ENCODE measurements at places on chromosomes 6 and 20.

DNA sequence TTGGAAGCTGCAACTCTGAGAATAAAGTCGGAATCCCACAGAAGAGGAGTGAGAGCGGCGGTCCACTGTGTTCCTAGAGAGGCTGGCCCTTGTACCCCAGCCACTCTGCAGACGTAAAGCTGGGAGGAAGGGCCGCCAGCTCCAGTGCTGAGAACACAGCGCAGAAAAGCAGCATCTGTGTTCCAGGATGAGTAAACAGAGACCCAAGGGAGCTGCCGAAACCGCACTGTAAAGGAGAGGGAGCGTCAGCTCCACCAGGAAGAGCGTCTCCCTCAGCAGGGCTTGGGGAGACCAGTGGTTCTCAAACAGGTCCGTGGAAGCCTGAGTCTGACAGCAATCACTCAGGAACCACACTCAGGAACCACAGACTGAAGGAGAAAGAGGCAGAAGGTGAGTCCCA lies 134.0 kb downstream of the WDR27 start:
- no peak for DNase-seq

GRCh38 chr20:23161968-23162696 lies 76.0 kb upstream of the CD93 start:
- no peak for DNase-seq

DNA sequence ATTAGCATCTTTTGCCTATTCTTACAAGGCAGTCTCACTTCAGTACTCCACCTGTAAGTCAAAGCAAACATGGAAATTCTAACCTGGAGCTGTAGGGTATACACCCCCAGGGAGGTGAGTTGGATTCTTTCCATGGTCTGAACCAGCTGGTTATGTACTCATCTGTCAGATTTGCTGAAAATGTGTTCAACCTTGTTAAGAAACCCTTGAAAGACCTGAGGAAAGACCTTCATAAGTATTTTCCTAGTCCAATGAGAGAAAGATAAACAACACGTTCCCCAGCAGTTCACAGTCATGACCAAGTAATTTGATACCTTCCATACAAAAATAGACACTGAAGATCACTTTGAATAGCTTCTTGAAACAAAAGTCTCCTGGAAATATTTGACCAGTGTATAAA lies 42.5 kb downstream of the ID4 start:
- DNase-seq, result no peak

DNA sequence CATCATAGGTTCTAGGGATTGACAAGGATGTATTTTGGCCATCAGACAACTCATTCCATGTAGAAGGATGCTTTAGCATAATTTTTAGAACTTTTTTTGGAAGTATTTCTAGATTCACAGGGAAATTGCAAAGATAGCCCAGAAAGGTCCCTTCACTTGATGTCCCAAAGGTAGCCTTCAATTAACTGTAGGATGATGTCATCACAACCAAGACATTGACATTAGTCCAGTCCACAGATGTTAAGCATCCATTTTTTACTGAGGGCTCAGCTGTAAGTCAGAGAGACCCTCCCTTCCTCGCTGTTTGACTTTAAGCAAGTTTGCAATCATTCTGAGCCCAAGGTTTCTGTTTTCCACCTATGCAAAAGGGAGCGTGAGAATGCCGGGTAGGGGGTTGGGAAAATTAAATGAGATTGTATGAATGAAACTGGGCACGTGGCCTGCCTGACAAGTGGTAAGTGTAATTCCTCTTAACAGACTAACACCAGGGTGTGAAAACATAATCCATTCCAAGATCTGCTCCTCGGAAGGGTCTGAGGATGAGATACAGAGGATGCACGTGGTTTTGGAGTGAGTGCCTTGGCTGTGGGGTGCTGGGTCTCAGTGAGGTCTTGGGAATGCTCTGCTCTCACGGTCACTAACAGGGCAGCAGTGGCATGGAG lies 126.8 kb downstream of the CDH4 start:
- DNase-seq, result no peak

GRCh38 chr6:69790629-69791028 lies 6.2 kb downstream of the LMBRD1 start:
- no peak for DNase-seq

- no peak for DNase-seq
Measured at GRCh38 chr6:124984668-124985338, 22.6 kb downstream of the RNF217 start.

DNA sequence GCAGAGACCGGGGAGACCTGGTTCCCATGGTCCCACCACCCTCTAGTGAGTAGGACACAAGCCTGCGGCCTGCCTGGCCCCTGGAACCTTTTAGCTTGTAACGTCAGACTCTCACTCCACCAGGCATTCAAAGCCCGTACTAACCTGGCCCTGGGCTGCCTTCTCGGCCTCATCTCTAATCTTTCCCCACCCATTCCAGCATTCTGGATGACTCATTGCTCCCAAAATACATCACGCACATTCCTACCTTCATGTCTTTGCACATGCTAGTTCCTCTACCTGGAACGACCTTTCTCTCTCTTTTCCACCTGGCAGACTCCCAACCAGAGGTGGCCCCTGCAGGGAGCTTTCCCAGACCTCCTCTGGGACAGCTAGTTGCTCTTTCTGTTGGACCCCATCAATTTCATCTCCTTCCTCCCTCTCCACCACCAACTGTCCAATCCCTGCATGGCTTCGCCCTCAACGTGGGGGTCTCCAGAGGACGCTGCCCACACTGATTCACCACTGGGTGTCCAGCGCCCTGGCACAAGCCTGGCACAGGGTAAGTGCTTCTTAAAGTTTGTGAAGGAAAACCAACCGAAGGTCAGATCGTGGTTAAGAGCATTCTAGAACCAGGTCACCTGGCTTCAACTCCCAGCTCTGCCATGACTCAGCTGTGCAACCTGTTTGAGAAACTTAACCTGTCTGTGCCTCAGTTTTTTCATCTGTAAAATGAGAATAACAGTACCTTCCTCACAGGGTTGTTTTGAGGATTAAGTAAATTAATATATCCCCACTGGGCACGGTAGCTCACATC lies 35.2 kb downstream of the JPH2 start:
- DNase-seq, result no peak

DNA sequence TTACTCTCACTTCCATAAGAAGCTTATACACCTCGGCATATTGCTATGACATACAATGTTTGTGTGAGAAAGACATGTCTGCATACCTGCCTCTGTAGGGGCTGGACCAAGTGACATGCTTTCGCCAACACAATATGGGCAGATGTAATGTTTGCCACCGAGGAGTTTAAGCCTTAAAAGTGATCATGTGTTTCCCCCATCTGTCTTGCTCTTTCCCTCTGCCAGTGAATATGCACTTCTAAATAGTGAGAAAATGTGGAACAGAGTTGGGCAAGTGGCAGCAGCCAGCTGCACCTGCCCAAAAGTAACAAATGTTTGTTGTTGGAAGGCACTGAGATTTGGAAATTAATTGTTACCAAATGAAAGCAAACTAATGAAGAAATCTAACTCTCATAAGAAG lies 274.8 kb upstream of the BTBD3 start:
- DNase-seq, result no peak

- no peak for DNase-seq
Measured at GRCh38 chr20:478010-478948, 15.9 kb upstream of the TBC1D20 start.

DNA sequence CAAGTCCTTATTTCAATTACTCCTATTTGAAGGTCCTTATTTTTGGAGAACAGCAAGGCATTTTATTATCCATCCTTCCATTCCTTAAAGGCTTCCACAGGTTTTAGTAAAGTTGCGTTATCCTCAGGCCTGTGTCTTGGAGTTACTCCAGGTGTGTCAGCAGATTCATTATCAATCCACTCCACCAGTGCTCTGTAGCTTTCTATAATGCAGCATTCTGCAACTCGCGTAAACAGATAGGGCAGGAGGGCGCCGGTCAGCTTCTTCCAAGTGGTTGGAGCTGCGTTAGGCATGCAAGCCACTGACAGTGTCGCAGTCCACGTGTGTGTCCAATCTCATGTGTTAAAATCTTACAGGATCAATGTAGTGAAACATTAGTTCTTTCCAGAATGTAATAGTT lies 75.8 kb downstream of the SYTL3 start:
- no peak for DNase-seq

DNA sequence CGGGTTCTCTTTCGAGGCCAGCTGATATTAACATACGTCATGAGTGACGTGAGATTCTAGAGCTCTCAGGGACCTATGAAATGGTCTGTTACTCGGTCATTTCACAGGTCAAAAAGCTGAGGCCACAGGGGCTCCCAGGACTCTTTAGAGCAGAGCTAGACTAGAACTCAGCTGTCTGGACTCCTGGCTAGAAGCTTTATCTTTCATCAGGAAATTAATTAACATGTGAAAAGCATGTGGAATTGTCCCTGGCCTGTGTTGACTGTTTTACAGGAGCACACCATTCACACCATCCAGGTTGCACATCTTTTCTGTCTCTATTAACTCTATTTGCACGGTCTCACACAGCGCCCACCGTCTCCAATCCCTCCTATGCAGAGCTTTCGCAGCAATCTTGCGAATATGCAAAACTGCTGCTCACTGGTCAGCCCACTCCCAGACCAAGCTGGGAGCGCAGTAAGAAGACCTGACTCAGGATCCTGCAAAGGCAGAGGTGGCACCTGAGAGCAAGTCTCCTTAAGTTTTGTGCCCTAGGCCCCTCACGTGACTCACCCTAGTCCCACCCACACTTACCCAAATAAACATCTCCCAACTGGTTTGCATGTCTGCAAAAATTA lies 522.5 kb downstream of the CD83 start:
- no peak for DNase-seq

DNA sequence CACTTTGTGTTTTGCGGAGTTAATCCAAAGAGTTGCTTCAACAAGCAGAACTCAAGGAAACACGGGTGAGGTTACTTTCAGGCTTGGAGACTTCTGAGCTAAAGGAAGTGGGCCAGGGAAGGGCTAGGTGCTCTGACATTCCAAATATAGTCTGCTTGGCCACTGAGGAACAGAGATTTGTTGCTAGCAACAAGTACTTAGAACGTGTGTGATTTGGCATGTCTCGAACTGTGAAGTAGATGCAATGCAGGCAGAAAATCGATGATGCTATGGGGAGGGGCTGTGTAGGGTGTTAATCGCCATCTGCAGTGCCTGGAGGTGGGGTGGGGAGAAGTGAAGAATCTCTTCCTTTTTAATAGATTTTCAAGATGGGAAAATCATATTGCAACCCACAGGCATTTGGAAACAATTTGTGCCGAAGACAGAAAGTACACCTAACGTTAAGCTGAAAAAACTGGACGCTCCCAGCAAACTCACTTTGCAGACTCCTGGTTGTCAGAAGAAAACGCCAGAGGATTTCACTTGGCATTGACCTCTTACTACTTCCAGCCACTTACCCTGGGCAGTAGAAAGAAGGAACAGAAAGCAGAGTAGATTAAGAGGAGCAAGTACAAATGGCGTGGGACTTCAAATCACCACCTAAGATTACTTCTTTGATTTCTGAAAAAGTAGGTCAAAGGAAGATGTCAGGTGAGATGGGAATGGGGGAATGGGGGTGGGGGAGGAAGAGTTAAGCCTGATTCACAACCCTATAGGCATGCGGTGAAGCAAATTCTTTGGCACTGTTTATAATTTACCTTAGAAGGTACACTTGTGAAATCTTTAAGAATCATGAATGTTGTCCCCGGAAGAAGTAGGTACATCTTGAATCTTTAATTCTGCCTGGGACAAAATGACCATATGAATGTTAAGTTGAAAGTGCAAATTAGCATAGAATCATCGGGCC lies 314.1 kb downstream of the CD83 start:
- no peak for DNase-seq

- no peak for DNase-seq
Measured at GRCh38 chr6:149217466-149217888, 100.0 kb upstream of the TAB2 start.

DNA sequence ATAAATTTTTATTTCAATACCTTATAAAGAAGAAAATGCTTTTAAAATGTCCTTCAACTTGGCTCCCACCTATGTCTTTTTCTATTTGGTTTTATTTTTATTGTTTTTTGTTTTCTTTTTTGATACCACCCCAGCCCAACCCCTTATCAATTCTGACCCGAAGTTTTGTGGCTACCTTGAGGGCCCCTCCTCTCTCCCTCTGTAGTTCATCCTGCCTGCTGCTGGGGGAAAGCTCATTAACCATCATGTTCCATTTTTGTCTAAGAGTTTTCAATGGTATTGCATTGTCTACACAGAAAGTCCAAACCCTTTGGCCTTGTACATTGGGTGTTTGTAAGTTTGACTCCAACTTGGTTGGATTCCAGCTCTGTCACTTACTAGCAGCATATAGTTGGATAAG lies 5.3 kb upstream of the CSNK2A1 start:
- DNase-seq, result no peak

DNA sequence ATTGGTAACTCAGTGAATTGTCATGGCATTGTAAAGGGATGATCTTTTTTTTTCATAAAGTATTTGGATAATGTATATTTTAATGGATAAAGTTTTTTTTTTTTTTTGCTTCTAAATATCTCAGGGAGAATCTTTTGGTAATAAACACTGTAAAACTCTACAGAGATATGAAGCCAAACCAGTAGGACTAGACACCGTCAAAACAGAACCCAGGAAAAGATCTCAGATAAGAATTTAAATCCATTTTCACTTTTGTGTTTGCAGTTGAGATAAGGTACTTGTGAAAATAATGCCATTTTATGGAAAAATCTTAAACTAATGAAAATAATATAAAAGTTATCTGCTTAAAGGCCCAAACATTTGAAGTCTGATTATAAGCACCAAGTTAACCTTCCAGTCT lies 27.0 kb downstream of the FAM83B start:
- no peak for DNase-seq

DNA sequence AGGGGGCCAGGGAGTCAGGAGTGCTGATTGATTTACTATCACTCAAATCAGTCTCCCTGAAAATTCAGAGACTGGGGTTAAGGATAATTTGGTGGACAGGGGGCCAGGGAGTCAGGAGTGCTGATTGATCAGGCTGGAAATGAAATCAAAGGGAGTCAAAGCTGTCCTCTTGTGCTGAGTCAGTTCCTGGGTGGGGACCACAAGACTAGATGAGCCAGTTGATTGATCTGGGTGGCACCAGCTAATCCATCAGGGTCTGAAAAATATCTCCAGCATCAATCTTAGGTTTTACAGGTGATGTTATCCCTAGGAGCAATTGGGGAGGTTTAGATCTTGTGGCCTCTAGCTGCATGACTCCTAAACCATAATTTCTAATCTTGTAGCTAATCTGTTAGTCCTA lies 6.1 kb upstream of the AFG1L start:
- DNase-seq, result no peak

- DNase-seq, result no peak
Measured at GRCh38 chr6:3526962-3527650, 70.3 kb upstream of the SLC22A23 start.

- no peak for DNase-seq
Measured at GRCh38 chr6:136720045-136720770, 72.1 kb downstream of the MAP3K5 start.

Data from stimulated activated CD4-positive, alpha-beta T cell treated with anti-CD3 and anti-CD28 coated beads, Interleukin-1b, Interleukin-23, amount 100 ng/mL, for 1 hour (primary cell).